ENCODE measurements at places on chromosomes 4 and X.

GRCh38 chrX:106457802-106458201 lies 154.0 kb upstream of the RADX start:
- DNase-seq = no peak

DNA sequence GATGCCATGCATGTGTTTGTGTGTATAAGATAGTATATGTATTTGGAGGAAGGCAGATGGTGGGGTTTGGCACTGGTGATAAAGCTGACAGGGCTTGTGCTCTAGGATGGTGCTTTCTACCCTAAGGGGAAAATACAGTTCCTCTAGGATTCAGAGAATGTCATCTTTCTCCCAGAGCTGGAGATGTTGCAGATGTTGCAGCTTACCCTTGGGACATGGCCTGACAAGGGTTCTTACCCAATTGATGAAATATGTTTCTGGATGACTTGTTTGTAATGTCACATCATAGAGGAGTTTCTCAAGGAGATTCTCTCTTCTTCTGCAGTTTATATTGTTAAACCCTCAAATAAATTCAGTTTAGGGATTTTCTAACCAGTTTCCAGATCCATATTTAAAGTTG lies 52.5 kb upstream of the PITX2 start:
- DNase-seq = no peak

DNA sequence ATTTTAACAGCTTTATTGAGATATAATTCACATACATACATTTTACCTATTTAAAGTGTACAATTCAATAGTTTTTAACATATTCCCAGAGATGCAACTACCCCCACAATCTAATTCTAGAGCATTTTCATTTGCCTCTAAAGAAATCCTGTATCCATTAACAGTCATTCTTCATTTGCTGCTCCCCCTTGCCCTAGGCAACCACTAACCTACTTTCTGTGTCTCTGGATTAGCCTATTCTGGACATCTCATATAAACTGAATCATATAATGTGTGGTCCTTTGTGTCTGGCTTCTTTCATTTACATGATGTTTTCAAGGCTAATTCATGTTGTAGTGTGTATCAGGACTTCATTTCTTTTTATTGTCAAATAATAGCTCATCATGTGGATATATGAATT lies 105.1 kb upstream of the GRPR start:
- DNase-seq = no peak

DNA sequence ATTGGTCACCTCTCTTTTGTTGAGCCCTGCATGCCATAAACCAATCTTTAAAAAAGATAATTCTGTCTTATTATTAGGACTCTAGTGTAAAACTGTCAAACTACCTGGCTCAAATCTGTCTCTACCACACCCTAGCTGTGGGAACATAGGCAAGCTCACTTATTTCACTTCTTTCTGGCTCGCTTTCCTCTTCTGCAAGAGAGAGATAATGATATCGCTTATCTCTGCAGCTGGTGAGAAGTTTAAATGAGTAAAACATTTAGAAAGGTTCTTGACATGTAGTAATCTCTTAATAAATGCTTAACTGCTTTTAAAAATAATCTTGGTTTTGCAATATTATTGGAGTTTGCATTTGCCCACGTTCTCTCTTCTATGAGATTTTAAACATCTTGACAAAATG lies 1109.2 kb downstream of the RAPGEF2 start:
- no peak for DNase-seq

GRCh38 chr4:48149827-48150370 lies 15.8 kb upstream of the TXK start:
- no peak for DNase-seq

- DNase-seq = peak; percentile 30
Measured at GRCh38 chr4:124804584-124804983, 92.1 kb upstream of the ANKRD50 start.

DNA sequence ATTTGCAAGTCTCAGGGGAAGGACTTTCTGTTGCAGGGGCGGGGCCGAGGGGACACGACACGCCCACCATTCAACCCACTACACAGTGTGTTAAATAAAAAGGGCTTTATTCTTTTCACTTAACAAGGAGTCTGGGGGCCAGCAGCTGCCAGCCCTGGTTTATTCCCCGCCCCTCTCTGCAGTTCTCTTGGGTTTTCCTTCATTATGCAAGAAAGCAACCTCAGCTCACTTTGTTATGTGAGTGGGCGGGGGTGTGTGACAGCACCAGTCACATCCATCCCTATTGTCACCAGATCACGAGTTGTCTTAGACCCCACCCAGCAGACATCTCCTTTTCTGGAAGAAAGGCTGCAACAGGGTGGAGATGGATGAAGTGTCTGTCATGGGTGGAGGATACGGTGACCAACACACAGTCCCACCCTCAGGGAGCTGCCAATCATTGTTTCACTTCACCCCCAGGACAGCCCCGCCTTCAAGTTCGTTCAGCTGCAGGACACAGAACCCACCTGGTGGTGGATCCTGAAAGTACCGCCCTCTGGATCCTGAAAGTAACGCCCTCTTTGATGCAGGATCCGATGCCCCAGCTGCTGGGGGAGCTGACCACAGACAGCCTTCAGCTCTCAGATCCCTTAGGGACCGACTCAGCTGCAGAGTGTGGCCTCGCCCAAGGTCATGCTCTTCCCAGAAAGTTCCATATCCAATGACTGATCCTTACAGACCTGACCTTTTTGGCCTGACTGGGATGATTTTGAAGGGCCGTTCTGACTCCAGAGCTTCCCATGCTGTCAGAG lies 79.6 kb downstream of the SMIM20 start:
- peak; percentile 34 for DNase-seq

- peak; percentile 15 for DNase-seq
Measured at GRCh38 chrX:152897222-152898131, at the start of gene ZNF185. TSS of gene ZNF185 (plus strand) at chrX:152898067. CDS start at chrX:152914490, 16,423 bp downstream.

- DNase-seq = no peak
Measured at GRCh38 chr4:14769993-14770392, 232.3 kb upstream of the CPEB2 start.

DNA sequence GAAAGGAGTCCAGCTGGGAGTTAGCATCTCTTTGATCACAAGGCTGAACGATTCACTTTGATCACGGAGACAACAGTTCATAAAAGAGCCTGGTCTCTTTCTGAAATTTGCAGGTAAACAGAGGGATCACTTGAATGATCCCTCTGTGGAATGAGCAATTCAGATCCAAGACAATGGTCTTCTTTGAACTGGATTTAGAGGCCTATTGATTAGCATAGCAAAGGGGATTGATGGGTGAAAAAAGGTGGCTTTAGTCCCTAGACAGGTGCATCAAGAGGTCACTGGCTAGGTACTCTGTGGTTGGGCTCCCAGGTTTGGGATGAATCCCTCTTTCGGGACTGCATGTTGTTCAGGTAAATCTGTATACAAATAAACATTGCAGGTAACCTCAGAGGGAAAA lies 223.8 kb upstream of the TAPT1 start:
- DNase-seq = no peak

DNA sequence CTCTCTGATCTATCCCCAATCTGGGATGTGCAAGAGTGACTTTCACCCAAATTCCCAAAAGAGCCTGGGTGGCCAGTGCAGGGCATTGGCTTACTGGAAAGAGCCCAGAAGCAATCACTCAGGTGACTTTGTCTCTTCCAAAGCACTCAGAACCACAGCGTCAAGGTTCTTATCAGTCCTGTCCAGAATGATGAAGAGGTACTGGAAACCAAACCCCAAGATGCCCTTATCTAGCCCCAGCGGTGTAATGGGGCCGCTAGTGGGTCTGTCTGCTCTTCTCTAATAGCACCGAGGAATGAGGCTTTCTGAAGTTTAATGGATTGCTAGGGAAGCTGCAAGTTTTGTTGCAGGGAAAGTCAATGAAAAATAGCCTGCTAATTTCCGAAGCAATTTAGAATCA lies 21.6 kb downstream of the CLNK start:
- no peak for DNase-seq

GRCh38 chr4:152100379-152101201 lies 339.8 kb upstream of the GATB start:
- no peak for DNase-seq

GRCh38 chr4:145423017-145423708 lies 58.5 kb upstream of the SMAD1 start:
- no peak for DNase-seq

DNA sequence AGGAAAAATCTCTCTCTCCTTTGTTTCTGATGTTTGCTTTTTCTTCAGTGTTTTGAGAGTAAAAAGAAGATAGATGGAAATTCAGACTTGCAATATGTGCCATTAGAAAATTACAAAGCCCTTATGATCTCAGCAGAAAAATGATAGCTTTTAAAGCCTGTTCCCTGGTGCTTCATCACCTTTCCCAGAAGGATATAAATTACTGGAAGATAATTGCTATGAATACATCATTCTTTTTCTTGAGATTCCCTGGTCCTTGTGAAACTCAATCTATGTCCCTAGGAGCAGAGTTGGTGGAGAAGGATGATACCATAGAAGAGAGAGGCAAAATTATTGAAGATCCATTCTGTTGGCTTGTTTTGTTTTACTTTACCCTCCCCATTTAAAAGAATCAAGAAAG lies 86.5 kb downstream of the GLRA3 start:
- no peak for DNase-seq

DNA sequence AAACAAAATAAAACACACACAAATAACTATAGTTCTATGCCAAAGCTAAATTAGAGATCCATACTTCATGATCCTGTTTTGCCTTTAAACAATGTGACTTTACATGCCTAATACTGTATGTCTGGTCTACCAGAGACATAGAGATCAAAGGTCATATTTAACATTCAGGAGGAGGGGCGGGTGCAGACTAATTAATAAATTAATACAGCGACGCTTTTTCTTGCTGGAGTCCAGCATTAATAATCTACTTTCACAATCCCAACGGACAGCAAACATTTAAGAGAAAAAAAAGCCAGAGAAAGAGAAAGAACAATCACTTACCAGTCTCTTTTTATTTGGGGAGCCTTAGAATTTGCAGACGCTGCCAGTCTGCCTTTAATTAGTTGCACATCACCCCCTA lies 509 bp downstream of the CXXC4 start:
- DNase-seq = peak; percentile 7

- no peak for DNase-seq
Measured at GRCh38 chr4:7524064-7524682, 89.4 kb upstream of the PSAPL1 start.

DNA sequence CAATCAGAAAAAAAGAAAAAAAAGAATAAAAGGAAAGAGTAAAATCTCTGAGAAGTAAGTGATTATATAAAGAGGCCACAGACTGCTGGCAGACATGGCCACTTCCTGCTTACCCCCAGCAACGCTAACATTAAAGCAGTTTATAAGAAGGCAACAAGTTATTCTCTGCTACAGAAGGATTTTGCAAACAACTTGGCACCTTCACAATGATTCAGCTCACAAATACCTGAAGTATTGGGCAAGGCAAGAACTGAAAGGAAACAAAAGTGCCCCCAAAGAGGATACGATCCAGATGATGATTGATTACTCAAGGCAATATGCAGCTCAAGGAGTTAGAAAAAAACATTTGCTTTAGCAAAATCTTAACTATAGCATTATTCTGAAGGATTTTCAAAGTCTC lies 718.8 kb downstream of the KLHL13 start:
- DNase-seq = no peak

- DNase-seq = peak; percentile 9
Measured at GRCh38 chrX:25968920-25969319, 169.2 kb upstream of the MAGEB18 start.

DNA sequence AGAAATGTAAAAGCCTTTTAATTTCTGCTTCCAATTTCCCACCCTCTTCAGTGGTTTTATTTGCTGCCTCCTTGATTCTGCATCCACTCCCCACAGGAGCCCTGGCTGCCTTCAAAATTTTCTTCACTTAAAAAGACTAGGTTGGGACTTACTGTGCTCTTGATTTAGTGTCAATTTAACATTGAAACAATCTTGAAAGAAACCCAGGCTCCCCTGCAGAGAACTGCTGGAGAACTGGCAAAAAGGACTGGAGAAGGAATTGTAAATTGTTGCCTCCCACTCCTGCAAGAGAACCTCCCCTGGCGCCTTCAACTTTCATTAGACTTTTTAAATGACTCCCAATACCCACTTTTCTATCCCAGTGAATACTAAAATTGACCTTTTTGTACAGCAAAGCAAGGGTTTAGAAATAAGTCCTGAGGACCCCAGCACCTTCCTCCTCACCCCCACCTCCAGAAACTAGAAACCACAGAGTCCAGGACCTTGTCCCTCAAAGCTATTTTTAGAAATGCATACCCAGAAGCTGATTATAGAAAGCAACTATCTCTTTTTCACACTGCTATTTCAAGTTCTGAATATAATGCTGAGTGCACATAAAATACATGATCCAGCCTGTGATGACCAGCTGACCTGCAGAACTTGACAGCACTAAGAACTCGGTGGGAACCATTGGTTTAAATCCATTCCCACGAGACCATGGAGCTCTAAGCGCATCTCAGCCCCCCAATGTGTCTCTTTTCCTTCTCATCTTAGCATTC lies 155.5 kb downstream of the INPP4B start:
- DNase-seq = no peak

DNA sequence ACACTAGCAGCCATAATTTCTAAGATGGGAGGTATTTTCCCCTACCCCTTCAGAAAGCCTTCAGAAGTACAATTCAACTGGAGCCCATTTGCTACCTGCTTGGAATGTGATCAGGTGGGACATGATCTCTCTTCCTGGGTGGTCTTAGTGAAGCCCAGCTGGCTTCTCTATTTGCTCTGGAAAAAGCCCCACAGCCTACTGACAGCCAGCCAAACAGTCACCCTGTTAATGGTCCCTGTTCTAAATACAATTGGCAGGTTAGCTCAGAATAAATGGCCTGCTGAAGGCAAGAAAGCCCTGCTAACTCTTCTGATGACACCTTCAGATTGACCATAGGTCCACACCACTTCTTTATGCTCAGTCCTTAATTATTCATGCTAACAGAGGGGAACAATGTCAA lies 39.9 kb downstream of the HS6ST2 start:
- no peak for DNase-seq

GRCh38 chr4:53267026-53267425 lies 98.8 kb downstream of the SCFD2 start:
- no peak for DNase-seq

GRCh38 chrX:79270401-79270800 lies 96.7 kb downstream of the ITM2A start:
- peak; percentile 17 for DNase-seq

All from foreskin fibroblast (primary cell).